Right cardiac atrium (tissue), 5 donors: ENCODE measurements at places on chromosomes 2 and 18.

- DNase-seq, result no peak
Observed at GRCh38 chr2:42566837-42567321, 1.6 kb upstream of the MTA3 start.

GRCh38 chr2:17683981-17684380, 69.6 kb downstream of the SMC6 start:
- no peak for DNase-seq

GRCh38 chr2:187581125-187581896, 27.1 kb upstream of the TFPI start:
- DNase-seq, result no peak

GRCh38 chr2:70458661-70459060, 95.0 kb downstream of the TGFA start:
- no peak for DNase-seq

- DNase-seq, result no peak
Observed at GRCh38 chr2:109380502-109381326, 233.1 kb downstream of the SEPTIN10 start.

GRCh38 chr2:143909577-143910353, 610.2 kb downstream of the ZEB2 start:
- no peak for DNase-seq

- no peak for DNase-seq
Observed at GRCh38 chr2:223865124-223865523, 27.7 kb upstream of the AP1S3 start.

DNA sequence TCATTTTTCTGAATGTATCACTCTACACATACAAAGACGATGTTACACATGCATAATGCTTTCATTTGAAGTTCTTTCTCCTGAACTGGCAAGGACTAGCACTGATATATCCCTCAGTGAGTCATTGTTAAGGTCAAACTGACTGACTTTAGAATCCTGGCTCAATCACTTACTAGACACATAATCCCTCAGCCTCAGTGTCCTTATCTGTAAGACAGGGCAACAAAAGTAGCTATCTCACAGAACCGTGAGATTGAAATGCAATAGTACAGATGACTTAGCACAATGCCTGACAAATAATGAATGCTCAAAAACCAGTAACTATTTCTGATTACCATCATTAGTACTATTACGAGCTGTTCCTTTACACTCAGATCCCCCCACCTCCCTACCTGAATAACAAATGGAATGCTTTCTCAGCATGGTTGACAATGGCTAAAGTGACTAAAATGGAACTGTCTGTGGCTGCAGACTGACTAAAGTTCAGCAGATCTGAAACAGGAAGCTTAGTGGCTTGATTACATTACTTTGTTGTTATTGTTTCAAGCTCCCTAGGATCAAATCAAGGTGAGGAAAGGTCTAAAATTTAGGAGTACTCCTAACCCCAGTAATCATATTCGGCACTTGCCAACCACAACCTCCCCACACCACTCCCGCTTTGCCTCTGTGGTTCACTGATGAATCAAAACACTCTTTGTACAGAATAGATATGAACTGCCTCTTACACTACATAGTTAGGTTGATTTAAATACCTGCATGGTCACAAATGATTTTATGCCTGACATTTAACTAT, 35.8 kb upstream of the CACNB4 start:
- DNase-seq, result no peak
